ENCODE measurements at places on chromosomes 12 and 14.

DNA sequence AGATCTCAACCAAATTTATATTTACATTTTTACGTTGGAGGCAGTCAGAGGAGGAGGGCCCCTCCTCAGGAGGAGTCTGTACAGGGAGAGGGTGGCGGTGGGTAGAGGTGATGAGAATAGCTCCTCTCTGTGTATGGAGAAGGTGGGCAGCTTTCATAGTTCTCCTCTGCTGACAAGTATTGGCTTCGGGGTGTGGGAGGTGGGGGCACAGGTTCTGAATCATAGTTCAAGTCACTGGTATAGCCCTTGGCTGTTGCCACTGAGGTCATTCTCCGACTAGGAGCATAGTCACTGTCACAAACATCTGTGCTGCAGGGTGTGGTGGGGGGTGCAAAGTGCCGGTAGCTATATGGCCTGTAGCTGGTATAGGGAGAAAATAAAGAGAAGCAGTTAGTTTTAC lies 50.3 kb downstream of the BCL2L14 start:
- no peak for DNase-seq

GRCh38 chr12:26696613-26697092 lies 136.3 kb downstream of the ITPR2 start:
- no peak for DNase-seq

GRCh38 chr12:84911271-84912197 lies 1.1 kb downstream of the SLC6A15 start:
- peak; percentile 83 for DNase-seq

GRCh38 chr14:90641615-90642243 lies 174.5 kb downstream of the TTC7B start:
- DNase-seq = no peak

- no peak for DNase-seq
Observed at GRCh38 chr12:55670276-55670675, 33.6 kb downstream of the OR10P1 start.

GRCh38 chr12:94762259-94762942 lies 112.0 kb upstream of the TMCC3 start:
- no peak for DNase-seq

- no peak for DNase-seq
Observed at GRCh38 chr12:42683933-42684801, 94.6 kb upstream of the PRICKLE1 start.

GRCh38 chr12:68899251-68899771 lies 33.7 kb downstream of the CPM start:
- DNase-seq = no peak

- peak; percentile 45 for DNase-seq
Observed at GRCh38 chr12:93361151-93361919, 16.4 kb upstream of the NUDT4 start.

- no peak for DNase-seq
Observed at GRCh38 chr14:79405512-79405910, 805.8 kb downstream of the DIO2 start.

GRCh38 chr12:102917026-102917787 lies at the start of gene PAH:
TSS of gene PAH (minus strand) at chr12:102917244. CDS start at chr12:102917130, 114 bp downstream.
- DNase-seq = no peak

DNA sequence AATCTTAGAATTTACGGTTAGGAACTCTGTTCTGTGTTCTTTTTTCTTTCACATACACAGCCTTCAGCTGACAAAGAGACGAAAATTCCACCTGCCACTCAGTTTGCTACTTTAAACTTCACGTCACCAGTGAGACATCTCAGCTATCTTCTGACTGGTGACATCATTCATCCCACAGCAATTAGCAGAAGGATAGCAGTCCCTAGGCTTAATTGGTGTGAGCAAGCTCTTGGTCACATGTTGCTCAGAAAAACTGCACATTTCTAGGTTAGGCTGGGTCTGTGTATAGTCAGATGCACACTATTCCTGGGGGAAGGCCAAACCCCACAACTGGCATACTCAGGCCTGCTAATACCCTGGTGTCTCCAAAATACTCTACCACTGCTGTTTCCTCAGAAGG lies 23.9 kb downstream of the SLC7A7 start:
- no peak for DNase-seq

GRCh38 chr14:37089410-37089809 lies 83.0 kb downstream of the SLC25A21 start:
- no peak for DNase-seq

DNA sequence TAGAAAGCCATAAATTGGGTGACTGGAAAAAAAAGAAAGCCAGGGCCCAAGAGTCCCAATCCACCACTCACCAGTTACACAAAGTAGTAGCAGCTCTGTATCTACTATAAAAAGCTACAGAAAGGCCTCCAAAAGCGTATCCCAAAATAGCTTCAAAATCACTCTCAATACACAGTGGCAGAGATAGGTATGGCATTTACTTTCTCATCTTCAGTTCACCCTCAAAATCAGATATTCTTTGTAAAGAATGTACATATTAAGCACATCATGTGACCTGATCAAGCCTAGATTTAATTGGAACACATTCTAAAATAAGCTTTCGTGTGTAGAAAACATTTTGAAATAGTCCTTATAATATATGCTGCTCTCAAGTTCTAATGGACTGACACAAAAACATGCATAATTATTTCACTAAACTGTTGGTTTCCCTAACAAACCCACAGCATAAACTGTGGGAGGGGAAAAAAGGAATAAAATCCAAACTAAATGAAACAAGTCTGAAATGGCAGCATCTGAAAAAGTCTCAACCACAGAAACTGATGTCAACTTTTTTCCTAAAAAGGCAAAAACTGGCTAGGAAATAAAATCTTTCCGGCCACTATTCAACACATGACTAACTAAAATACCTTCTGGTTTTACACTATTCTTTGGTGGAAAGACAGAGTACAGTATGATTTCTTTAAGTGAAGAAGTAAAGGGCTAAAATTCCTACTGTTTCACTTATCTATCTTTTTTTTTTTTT lies 25.9 kb downstream of the UBE2N start:
- DNase-seq = no peak

- DNase-seq = no peak
Observed at GRCh38 chr14:20855652-20856291, 35.4 kb upstream of the RNASE3 start.

- DNase-seq = no peak
Observed at GRCh38 chr12:122079033-122079531, 526 bp downstream of the MLXIP start.

GRCh38 chr14:51239813-51240803 lies at the start of gene TMX1:
TSS of gene TMX1 (plus strand) at chr14:51240247. CDS start at chr14:51240293, 46 bp downstream.
- DNase-seq = peak; percentile 98

DNA sequence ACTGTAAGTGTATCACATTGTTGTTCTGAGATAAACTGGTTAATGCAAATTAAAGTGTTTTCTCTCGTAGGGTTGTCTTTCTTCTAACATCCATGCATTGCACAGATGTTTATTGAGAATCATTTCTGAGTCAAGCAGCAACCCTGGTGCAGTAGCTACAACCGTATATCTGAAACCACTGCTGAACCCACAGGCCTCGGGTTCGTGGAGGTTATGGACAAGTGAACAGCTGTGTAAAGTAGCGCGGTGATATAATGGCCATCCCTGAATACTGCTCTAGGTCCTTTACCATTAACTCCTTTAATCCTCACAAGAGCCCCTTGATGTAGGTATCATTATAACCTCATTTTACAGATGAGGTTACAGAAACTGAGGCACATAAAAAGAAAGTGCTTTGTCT lies 486.1 kb upstream of the TMEM132C start:
- no peak for DNase-seq

DNA sequence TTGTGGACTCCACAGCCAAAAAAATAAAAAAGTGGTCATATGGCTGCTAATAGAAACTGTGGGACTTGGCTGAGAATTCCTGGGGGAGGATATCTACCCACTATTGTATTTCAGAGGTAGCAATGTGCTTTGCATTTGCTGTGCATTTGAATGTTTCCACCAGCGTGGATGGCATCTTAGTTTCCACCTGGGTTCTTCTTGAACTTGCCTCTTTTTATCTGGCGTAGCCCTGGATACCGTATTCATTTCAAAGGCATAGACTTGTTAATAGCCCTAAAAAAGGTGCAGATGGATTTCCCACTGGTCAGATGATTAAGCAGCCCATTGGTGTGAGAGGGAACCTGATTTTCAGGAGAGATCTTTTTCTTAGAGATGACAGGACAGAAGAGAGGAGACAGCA lies 1.9 kb upstream of the MYF5 start:
- DNase-seq = no peak

- DNase-seq = no peak
Observed at GRCh38 chr14:59334253-59334652, 130.9 kb downstream of the GPR135 start.

GRCh38 chr12:6818222-6818621 lies 3.4 kb upstream of the GPR162 start:
- DNase-seq = no peak

- no peak for DNase-seq
Observed at GRCh38 chr14:39733741-39734140, 301.5 kb upstream of the FBXO33 start.

GRCh38 chr12:79991586-79991985 lies 56.7 kb upstream of the PPP1R12A start:
- no peak for DNase-seq

DNA sequence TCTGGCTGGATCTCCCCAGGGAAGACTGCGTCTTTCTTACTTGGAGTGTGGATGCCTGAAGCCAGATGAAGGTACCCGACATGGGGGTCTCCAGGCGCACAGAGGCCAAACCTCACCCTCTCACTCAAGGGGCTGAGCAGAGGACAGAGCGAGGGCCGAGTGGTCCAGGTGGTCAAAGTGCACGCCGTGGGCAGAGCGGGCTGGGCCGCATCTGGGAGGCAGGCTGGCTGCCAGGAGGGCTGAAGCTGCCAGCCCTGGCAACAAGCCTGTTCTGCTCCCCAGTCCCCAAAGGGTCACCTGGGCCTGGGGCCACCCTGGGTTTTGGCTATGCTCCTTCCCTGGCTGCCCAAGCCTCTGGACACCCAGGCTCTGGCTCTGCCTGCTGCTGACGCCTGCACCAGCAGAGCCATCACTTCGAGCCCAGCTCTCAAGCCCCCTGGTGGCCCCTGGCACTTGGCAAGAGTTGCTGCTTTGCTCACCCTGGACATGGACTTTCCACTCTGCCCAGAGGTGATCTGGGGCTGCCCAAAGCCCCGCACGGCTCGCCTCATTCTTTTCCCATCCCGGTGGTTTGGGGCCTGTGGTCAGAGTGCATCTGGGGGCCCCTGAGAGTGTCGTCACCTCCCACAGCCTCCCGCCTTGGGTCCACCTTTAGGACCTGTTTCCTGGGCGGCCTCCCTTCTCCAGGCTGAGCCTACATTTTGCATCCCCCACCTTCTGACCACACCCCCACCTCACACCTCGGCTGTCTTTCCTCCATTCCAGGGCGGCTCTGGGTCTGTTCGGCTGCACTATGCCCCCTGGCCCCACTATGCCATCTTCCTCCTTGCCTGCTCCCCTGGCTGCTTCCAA lies 2.8 kb downstream of the ADSS1 start:
- no peak for DNase-seq

DNA sequence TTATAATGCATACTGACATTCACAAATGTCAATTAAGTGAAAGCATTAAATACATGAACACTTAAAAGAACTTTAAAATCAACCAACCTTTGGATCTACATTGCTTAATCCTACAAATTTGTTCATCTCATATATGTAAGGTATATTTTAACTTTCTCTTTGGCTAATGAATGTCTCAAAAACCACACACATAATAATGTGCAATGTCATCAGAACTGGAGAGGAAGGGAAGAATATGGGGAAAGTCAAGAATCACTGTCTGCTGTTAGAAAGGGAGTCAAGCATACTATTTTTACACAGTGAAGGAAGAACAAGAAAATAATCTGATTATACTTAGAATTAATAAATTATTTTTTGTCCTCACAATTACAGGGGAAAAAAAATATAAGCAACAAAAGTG lies 4.9 kb downstream of the GMFB start:
- no peak for DNase-seq

GRCh38 chr14:104734601-104734990 lies 10.6 kb downstream of the ADSS1 start:
- DNase-seq = no peak

DNA sequence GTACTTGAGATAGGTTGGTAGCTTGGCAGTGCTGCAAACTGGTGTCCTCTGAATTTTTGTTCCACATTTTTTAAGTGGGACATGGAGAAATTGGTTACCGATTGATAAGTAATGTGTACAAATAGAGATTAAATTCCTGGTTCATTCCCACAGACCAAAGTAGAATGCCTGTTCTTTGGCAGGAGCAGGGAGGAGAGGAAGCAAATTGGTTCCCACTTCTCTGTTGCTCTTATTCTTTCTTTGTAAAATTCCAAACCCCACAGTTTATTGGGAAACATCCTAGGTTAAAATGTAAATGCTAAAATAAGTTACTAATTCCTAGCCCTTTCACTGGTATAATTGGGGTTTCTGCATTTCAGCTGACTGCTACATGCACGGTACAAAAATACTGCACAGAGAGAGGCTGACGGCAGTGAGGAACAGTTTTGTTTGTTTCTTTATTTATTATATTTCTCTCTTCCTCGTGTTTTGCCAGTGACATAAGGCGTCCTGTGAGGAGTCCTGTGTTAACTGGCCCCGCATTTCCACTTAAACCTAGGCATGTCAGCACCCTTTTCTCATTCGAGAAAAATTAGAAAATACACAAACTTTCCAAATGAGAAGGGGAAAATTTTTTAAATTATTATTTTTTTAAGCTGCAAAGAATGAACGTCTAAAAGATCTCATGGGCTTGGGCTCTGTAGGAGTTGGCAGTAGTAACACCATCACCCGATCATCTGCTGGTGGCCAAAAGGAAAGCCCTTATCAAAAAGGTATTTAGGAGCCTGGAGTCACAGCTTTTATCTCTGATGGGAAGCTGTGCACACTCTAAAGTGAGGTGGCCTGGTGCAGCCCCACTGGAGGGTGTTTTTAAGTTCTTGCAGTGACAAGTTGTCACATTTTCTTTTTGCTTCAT lies 25.4 kb upstream of the BCL7A start:
- DNase-seq = no peak

- DNase-seq = no peak
Observed at GRCh38 chr14:51539571-51540037, 112.1 kb upstream of the FRMD6 start.

GRCh38 chr14:85399186-85399585 lies 130.8 kb upstream of the FLRT2 start:
- no peak for DNase-seq

DNA sequence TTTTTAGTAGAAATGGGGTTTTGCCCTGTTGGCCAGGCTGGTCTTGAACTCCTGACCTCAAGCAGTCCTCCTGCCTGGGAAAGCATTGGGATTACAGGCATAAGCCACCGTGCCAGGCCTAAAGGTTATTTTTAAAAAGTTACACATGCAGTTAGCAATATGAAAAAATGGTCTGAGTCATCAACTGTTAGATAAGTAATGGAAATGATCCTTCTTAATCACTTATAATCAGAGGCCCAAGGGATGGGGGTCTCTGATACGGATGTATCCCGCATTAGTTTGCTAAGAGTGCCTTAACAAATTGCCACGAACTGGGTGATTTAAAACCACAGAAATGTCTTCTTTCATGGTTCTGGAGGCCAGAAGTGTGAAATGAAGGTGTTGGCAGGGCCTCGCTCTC lies 54.1 kb upstream of the FERMT2 start:
- DNase-seq = no peak

DNA sequence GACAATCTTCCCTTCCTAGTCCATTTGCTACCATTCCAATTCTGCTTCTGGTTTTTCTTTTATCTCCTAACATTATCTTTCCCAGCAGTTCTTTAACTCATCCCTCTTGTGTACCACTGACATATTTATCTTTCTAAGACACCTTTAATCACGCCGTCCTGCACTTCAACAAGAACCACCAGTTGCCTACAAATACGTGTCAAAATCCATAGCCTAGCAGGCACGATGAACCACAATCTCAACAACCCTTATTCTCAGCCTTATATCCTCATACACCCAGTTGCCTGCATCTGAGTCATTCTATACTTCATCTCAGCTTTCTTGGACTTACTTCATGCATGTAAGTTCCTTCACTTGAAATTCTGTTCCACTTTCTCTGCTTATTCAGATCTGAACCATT lies 16.4 kb upstream of the ST8SIA1 start:
- DNase-seq = no peak

Data from left hindlimb (tissue), 1 donor.